ENCODE measurements at places on chromosomes 2 and 18.

DNA sequence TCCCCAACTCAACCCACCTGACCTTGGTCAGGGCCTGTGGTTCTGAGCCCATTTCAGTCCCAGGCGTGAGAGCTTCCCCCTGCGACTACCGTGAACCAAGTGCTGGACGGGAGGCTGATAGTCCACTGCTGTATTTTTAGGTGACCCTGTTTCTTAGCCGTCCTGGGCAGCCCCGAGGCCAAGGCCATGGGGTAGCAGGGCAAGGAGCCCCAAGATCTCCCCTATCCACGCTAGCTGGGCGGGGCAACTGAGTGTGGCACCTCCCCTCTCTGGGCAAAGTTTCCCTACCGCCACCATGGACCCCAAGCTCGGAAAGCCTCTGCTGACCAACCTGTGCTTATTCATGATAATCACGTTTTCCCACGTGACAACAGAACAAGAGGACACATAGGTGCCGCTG is 583 bp upstream of the KLHL30 start:
- no peak for DNase-seq

GRCh38 chr2:142966284-142966683 is 88.8 kb downstream of the KYNU start:
- DNase-seq: no peak

- DNase-seq: no peak
These were observed 121.6 kb upstream of the CDC42EP3 start for GRCh38 chr2:37793004-37793403.

GRCh38 chr2:27965841-27966240 is 75.3 kb downstream of the BABAM2 start:
- DNase-seq: no peak

DNA sequence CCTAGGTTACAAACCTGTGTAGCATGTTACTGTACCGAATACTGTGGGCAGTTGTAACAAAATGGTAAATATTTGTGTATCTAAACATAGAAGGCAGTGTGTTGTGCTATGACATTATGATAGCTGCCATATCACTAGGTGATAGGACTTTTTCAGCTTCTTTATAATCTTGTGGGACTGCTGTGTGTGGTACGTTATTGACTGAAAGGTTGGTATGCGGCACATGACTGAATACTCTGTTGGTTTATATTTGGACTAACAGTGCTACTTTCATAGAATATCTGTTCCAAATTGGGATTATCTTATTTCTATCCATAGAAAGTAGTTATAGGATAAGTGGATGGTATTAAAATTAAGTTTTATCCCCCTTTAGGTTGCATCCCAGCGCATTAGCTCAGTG is 144.7 kb downstream of the PHLPP1 start:
- no peak for DNase-seq

GRCh38 chr2:217929757-217930707 is 72.8 kb downstream of the TNS1 start:
- DNase-seq: no peak

DNA sequence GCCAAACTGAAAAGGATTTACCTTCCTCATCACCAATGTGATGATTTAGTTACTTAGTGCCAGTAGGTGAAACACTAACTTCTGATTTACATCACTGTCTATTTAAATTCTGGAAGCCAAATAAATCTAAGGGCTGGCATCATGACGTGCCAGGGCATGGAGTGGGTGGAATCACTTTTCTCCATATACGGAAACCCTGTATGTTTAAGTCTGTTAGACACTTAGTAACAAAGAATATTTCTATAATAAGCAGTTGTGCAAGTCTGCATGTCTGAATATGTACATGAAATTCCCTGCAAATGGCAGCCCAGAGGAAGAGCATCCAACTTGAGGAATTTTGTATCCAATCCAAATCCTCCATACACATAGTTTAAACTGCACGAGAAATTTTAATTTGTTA is 243.1 kb upstream of the SMAD7 start:
- no peak for DNase-seq

- no peak for DNase-seq
These were observed 33.9 kb downstream of the PTPN18 start for GRCh38 chr2:130389783-130390182.

- no peak for DNase-seq
These were observed 29.5 kb downstream of the RNF144A start for GRCh38 chr2:6946722-6947121.

- DNase-seq: no peak
These were observed 175.7 kb upstream of the TANK start for GRCh38 chr2:160984426-160985077.

- no peak for DNase-seq
These were observed 203.3 kb upstream of the SESTD1 start for GRCh38 chr2:179467960-179468359.

DNA sequence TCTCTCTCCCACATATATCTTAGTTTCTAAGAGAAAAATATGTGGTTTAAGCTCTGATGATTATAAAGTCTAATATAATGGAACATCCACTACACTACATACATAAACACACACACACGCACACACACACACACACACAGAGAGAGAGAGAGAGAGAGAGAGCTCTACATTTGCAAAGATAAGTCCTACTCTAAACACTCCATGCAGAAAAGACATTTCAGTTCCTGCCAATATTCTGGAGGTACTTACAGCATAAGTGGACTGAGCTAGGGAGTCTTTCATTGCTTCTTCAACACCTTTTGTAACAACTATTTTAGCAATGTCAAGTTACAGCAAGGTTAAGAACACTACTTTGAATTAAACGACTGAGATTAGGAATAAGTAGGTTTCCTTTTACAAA is 80.1 kb downstream of the FIGN start:
- DNase-seq: no peak

DNA sequence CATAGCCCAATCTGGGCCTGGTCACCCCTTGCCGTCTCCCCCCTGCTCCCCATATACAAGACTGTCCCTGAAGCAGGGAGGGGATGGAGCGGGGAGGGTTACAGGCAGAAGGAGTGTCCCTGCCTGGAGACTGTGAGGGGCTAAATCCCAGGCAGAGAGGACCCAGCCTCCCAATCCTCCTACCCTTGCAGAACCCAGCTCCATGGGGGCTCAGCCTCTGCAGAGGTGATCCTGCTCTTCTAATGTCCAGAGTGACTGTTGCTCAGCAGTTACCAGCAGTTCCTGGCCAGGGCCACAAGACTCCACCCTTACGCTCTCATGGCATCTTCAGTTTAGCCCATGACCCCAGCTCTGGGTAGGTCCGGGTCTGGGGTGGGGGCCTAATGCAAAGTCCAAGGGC is 58.1 kb downstream of the COA5 start:
- no peak for DNase-seq

DNA sequence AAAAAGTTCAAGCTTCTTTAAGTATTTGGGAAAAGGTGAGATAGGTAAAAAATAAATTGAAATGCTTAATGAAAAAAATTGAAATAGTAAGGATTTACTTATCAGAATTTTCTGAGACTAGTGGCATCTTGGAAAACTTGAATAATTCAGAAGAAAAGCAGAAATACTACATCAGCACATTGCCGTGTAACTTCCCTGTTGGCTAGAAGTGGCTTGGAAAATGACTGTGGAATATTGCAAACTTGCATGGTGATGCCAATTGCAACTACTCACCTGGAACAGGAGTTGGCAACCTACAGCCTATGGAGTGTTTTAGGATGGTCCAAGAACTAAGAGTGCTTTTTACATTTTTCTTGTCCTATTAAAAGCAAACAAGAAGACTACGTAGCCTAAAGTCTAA is 603.5 kb upstream of the VRK2 start:
- no peak for DNase-seq

DNA sequence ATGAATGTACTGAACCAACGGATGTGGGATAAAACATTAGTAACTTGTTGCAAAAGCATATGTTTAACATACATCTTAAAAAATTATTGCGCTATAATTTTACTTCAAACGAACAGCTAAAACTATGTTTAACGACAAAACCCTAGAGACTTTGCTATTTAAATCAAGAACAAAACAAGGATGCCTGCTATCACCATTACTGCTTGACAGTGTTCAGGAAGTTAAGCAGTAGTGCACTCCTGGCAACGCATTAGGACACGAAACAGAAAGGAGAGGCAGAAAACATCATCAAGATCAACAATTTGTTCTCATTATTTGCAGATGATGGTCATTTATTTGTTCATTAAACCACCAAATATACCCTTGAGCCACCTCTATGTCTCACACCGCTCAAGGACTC is 151.9 kb downstream of the GALNT1 start:
- DNase-seq: no peak

DNA sequence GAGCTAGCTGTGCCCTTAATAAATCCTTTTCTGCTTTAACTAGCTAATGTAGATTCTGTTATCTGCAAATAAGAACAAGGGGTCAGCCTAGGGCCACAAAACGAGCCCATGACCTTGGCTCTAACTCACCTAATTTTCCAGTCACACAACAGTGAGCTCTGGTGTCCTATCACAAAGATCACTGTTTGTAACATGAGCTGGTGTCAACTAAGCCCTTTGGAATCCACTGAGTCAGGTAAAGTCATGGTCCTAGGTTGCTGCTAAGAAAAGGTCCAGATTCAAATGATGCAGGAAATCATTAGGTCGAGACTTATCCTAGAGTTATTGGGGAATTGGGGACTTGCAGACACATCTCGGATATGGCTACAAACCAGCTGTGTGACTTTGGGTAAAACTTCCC is 49.9 kb downstream of the ST8SIA5 start:
- no peak for DNase-seq

DNA sequence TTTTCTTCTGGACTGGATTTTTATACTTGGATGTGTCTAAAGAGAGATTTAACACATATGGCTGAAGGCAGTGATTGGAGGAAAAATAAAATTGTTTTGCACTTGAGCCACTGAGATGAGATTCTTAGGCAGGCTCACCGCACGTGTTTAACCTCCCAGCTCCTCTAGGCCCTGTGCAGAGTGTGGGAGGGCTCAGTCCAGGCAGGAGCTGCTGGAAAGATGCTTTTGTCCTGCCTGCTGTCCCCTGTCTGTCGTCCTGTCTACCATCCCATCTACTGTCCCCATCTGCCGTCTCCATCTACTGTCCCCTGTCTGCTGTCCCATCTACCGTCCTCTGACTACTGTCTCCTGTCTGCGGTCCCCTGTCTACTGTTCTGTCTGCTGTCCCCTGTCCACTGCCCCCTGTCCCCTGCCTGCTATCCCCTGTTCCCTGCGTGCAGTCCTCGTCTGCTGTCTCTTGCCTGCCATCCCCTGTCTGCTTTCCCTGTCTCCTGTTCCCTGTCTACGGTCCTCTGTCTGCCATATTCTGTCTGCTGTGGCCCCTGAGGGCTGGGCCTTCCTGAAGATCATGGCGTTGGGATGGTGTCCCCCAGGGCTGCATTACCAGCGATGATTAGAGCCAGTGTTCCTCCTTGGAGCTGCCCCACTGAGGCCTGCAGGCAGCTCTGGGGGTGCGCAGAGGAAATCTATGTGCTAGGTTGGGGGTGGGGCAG is 43.7 kb upstream of the HS6ST1 start:
- DNase-seq: no peak

- DNase-seq: no peak
These were observed 50.7 kb downstream of the DYNAP start for GRCh38 chr18:54641734-54642133.

DNA sequence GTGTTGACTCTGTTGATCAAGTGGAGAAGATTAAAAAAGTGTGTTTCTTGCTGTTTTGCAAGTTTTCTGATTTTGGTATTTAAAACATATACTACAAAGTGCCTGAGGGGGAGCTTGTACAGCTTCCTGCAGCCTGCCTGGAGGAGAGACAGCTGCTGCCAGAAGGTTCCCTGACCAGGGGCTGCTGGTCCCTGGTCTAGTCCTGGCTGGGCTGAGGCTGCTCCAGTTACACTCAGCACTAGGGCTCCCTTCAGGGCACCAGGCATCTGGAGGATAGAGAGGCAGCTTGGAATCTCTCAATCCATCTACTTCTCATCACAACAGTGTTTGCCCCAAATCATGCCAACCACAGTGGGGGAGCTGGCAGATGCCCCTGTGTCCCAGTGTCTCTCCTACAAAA is 4.8 kb downstream of the MC2R start:
- no peak for DNase-seq

DNA sequence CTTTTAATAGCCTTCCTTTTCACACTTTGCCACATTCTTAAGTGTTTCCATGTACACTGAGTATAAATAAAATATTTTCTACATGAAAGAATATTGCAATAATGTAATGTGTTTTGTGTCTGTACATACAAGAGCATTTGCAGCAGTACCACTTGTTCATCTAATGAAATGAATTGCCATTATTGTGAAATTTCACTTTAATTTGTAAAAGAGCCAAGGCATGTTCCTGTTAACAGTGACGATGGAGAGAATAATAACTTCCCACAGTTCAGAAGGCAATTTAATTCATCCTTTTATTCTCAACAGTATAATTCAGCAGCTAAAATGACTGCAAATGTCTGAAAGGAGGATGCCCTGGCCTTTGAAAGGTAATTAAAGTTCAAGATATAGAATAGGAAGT is 853.9 kb downstream of the LRRTM4 start:
- DNase-seq: no peak

GRCh38 chr2:43360137-43360536 is 133.7 kb upstream of the ZFP36L2 start:
- DNase-seq: no peak

- DNase-seq: no peak
These were observed 135.1 kb upstream of the CTDP1 start for GRCh38 chr18:79544386-79544963.

Data from RPMI8226 (cell line).